ENCODE measurements at places on chromosomes 4 and X.

DNA sequence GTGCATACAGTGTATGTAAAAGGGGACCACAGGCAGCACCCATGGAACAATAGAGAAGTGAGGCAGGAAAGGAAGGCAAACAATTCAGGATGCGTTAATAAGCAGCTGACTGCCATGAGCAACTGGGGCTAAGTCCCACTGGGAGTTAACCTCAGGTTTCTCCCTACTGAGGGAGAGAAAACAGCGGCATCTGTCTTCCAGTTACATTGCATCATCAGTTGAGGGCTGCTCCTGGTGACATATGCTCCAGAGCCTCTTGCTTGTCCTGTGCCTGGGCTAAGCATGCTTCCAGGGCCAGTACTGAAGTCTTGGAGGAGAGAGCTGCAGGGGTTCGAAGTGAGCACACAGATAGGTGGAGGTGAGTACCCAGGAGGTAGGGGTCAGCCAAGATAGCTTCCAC is 24.3 kb downstream of the RAI2 start:
- DNase-seq: no peak

GRCh38 chr4:4339504-4340085 is 47.3 kb upstream of the NSG1 start:
- DNase-seq: no peak

DNA sequence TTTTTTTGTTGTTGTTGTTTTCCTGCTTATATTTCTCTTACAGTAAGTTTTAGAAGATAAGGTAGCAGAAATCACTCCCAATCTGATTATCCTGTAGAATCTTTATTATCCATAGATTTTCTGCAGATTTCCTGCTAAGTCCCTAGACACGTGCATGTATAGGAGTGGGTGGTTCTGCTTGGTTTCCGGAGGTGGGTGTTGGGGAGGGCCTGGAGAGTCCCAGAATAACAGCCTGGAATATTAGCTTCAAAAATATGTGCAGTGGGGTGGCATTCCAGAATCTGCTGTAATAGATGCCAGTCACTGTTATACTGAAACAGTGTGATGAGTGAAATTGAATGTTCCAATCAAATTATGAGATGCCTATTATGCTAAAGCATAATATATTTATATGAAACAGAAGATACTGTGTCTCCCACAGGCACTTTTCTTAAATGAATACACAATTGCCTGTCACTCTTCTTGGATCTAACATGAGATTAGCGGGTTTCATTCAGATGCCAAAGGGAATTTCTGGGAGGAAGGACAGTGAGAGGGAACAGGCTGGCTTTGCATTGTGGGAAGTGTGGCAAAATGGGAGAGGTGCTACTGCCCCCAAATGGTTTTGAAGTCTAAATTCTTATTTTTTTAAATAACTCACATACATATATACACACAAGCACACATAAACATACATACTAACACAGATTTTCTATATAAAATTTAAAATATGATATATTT is 37.6 kb downstream of the C4orf50 start:
- DNase-seq: no peak

DNA sequence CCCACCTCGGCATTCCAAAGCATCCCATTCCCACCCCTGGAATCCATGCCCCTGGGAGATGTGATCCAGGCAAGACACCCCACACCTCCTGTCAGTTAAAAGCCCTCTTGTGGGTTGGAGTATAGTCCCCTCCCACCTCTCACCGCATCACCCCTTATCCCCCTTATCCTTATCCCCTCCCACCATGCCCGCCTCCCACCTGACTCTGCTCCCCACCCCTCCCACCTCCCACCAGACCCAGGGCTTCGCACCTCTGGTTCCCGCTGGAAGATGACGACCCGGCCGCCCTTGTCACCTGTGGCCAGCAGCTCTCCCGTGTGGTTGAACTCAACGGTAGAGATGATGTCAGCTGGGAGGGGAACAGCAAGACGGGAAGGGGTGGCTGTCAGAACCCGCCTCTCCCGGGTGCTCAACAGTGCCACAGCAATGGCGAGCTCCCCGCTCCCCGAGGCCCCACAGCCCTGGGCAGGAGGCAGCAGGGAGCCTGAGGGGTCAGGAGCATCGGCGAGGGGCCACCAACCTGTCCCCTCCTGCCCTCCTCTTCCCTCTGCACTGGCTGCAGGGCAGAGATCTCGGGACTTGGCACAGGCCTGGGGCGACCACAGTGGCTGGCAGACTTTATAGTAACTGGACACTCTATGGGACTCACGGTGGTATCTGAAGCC is 91.5 kb downstream of the PPP2R2C start:
- DNase-seq: no peak

DNA sequence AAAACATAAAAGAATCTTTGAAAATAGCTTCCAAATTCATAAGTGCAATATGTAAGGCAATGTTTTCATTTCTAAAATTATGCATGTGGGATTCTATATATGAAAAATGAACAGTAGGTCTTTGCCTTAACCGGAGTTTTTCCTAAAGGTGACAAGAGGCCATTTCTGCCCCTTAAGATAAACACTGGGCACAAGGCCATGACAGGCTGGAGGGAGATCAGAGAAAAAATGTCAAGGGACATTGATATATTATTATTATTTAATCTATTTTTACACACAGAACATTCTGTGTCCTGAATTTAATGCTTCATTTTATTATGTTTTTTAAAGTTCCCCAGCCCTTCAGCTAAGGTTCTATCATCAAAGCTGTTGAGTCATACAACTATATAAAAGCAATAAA is 118.8 kb downstream of the CHM start:
- no peak for DNase-seq

Data from activated CD8-positive, alpha-beta memory T cell treated with anti-CD3 and anti-CD28 coated beads for 1 hour (primary cell).